ENCODE measurements at places on chromosomes 1 and 21.

DNA sequence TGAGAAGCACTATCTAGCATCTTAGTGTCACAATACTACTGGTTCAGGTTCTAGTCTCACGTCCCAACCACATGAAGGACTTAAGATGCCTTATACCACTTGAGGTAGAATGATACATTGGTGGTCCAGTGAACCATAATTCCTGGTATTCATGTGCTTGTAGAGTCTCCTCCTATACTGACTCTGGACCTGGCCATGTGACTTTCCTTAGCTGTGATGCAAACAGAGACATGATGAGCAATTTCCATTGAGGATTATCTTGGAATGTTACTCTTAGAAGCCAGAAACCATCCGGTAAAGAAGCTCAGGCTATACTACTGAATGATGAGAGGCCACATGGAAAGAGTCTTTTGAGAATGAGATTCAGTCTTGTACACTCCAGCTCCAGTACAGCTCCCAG lies 105.7 kb downstream of the NME7 start:
- peaks cover 9% of the 10 kb centered on the region for H3K4me1 ChIP-seq
- no peak overlapping the region for H3K4me3 ChIP-seq
- no peaks in the 10 kb centered on the region for H3K27me3 ChIP-seq
- peaks cover 7% of the 10 kb centered on the region for H3K36me3 ChIP-seq
- H3K27ac ChIP-seq = no peak overlapping the region

DNA sequence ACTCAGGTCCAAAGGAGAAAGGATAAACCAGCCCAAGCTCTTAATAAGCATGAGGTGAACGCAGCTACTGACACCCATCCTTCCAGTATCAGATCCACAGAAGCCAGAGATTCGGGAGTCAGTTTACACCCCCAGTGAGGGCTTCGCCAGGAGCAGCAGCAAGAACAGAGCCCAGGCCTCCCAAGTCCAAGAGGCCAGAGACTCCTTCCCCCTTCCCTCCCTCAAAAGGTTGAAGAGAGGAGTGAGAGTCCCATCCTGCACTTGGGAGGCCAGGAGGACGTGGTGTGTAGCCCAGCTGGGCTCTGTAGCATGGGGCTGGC lies 72.8 kb downstream of the MRPL37 start:
- H3K27ac ChIP-seq = no peak overlapping the region
- no peak for DNase-seq
- peaks cover 48% of the 10 kb centered on the region for H3K4me1 ChIP-seq
- H3K4me3 ChIP-seq = no peak overlapping the region

DNA sequence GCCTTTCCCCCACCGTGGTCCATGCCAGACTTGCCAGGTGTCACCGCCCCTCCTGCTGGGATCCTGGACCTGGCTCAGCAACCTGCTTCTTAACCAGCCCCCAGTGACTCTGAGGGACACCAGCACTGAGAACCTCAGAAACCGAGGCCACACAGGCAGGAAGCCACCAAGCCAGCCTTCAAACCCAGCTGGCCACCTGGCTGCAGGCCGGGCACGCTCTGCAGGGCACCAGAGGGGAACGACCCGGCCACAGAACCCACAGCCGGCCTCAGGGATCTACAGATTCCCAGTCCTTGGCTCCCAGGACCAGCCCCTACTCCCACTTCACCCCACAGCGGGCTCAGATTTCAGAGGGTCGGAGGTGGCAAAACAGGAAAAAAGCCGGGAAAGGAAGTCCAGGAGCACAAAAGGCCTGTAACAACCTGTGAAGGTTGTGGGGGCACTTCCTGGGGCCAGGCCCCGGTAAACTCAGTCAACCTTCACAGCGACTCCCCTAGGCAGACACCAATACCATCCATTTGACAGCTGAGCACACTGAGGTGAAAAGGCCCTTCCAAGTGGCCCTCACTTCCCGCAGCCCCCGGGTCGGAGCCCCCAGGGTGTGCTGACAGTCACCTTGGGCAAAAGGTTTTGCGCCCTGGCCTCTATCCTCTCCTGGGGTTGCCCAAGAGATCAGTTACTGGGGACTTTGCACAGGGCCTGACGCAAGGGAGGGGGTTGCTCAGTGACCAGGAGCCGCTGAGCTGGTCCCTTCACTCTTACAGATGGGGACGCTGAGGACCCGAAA lies 14.1 kb downstream of the RUNX3 start:
- peaks cover 16% of the 10 kb centered on the region for H3K4me1 ChIP-seq
- H3K4me3 ChIP-seq = no peak overlapping the region
- peaks cover 1% of the 10 kb centered on the region for H3K36me3 ChIP-seq
- no peak overlapping the region for H3K27ac ChIP-seq
- DNase-seq = no peak

GRCh38 chr1:221078260-221078965 lies 199.2 kb downstream of the HLX start:
- no peak overlapping the region for H3K27ac ChIP-seq
- H3K4me1 ChIP-seq = no peaks in the 10 kb centered on the region
- H3K4me3 ChIP-seq = no peak overlapping the region
- peaks cover 2% of the 10 kb centered on the region for H3K27me3 ChIP-seq
- no peak for DNase-seq

GRCh38 chr21:36825658-36826057 lies 126.7 kb downstream of the SIM2 start:
- peaks cover 4% of the 10 kb centered on the region for H3K4me1 ChIP-seq
- H3K36me3 ChIP-seq = peaks cover 16% of the 10 kb centered on the region
- no peaks in the 10 kb centered on the region for H3K27me3 ChIP-seq
- no peak overlapping the region for H3K4me3 ChIP-seq
- no peak for DNase-seq
- H3K27ac ChIP-seq = no peak overlapping the region

DNA sequence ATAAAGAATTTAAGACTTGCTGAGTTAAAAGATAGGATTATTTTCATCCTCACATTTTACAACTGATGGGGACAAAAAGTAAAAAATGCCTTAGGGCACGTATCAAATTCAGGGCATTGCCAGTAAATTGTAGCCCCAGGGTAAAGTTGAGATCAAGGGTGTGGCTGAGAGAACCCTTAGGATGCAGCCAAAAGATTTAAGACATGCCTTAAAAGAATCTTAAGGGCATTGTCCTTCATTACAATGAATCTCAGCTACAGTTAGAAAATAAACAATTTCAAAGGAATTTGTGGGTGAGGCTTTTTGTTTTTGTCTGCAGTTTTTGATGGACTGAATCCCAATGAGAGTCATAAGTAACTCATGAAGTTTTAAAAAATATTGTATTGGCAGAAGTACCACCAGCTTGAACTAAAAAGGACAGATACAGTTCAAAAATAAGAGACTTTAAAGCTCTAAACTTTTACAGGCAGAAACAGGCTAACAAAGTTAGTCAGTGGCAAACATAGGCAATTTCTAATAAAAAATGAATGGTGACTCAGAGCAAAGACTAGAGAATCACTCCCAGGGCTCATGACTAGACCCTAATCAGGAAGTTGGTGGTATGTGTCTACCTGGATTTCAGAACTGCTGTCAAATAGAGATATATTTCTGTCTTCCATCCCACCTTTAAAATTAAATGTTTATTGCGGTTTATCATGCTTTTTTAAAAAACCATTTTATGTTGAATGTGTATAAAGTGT lies 165.1 kb upstream of the SNX7 start:
- no peaks in the 10 kb centered on the region for H3K36me3 ChIP-seq
- DNase-seq = no peak
- no peaks in the 10 kb centered on the region for H3K27me3 ChIP-seq

- peaks cover 4% of the 10 kb centered on the region for H3K36me3 ChIP-seq
- H3K4me3 ChIP-seq = no peak overlapping the region
- H3K27me3 ChIP-seq = peaks cover 1% of the 10 kb centered on the region
- no peaks in the 10 kb centered on the region for H3K4me1 ChIP-seq
These were observed 21.9 kb downstream of the FAM20B start for GRCh38 chr1:179047636-179047997.

DNA sequence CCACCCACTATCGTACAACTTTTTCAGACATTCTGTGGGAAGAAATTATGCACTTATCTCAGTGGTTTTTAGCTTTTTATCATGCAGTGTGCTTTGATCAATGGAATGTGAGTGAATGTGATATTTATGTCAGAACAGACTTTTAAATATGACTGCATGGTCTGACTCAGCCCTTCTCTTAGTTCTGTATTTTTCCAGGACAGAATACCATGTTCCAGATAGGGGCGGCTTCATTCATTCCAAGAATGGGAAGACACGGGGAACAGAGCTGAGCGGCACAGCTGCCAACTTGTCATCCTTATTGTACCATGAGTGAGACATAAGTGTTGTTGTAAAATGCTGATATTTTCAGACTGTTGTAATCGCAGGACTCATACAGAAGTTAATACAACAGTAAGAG lies 214.6 kb upstream of the NCAM2 start:
- no peak overlapping the region for H3K4me3 ChIP-seq
- H3K27ac ChIP-seq = no peak overlapping the region
- no peak for DNase-seq
- H3K36me3 ChIP-seq = no peaks in the 10 kb centered on the region

- no peaks in the 10 kb centered on the region for H3K4me1 ChIP-seq
- DNase-seq = no peak
- peaks cover 8% of the 10 kb centered on the region for H3K27me3 ChIP-seq
- H3K36me3 ChIP-seq = peaks cover 5% of the 10 kb centered on the region
- no peak overlapping the region for H3K4me3 ChIP-seq
- no peak overlapping the region for H3K27ac ChIP-seq
These were observed 28.9 kb upstream of the KLF18 start for GRCh38 chr1:44170281-44170823.

DNA sequence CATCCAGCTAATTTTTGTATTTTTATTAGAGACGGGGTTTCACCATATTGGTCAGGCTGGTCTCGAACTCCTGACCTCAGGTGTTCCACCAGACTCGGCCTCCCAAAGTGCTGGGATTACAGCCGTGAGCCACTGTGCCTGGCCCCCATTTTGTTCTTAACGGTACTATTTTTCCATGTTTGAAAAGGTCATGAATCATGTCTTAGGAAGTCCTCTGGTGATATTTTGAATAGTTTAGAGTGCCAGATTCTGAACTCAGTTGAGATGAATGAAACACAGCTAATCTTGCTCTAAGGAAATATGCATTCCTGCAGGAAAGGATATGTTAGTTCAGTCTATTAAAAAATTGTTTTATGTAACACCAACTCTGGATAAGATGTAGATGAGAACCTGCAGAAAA lies 62.6 kb upstream of the ATP2B4 start:
- H3K36me3 ChIP-seq = peaks cover 4% of the 10 kb centered on the region
- no peak overlapping the region for H3K27ac ChIP-seq
- H3K27me3 ChIP-seq = peaks cover 5% of the 10 kb centered on the region
- peaks cover 3% of the 10 kb centered on the region for H3K4me1 ChIP-seq

GRCh38 chr21:36909901-36910561 lies 56.4 kb downstream of the HLCS start:
- H3K27me3 ChIP-seq = peaks cover 4% of the 10 kb centered on the region
- peaks cover 11% of the 10 kb centered on the region for H3K36me3 ChIP-seq
- no peak overlapping the region for H3K4me3 ChIP-seq

DNA sequence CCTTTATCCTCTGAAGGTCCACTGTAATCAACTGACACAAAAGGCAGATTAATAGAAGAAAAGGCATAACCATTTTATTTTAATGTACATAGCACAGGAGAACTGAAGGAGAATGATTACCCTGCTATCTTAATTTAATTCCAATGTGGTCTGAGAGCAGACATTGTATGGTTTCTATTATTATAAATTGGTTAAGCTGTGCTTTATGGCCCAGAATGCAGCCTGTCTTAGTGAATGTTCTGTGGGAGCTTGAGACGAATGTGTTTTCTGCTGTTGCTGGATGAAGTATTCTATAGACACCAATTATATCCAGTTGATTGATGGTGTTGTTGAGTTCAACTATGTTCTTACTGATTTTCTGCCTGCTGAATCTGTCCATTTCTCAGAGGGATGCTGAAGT lies 25.0 kb upstream of the SLC2A1 start:
- DNase-seq = no peak
- no peak overlapping the region for H3K27ac ChIP-seq
- H3K36me3 ChIP-seq = peaks cover 13% of the 10 kb centered on the region
- H3K4me1 ChIP-seq = peaks cover 19% of the 10 kb centered on the region

DNA sequence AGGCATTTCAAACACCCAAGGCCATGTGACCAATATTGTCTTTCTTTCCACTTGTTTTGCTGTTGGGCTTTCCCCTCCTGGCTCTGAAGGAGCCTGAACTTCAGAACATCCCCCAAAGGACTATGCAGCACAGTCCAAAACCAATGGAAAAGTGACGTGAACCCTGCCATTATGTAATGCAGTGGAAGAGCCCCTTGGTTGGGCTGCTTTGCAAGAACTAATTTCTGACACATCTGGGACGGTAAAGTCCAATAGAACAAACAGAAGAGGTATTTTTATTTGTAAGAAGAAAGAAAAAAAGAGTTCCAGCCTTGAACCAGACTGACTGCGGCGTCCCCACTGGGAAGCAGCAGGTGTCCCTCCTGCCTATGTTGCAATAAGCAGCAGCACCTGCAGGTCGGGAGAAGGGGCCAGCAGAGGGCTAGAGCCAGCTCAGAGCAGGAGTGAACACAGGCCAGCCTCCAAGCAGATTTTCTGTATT lies 116.7 kb downstream of the CDC7 start:
- no peak overlapping the region for H3K4me3 ChIP-seq
- H3K4me1 ChIP-seq = peaks cover 2% of the 10 kb centered on the region
- no peak overlapping the region for H3K27ac ChIP-seq
- no peak for DNase-seq

DNA sequence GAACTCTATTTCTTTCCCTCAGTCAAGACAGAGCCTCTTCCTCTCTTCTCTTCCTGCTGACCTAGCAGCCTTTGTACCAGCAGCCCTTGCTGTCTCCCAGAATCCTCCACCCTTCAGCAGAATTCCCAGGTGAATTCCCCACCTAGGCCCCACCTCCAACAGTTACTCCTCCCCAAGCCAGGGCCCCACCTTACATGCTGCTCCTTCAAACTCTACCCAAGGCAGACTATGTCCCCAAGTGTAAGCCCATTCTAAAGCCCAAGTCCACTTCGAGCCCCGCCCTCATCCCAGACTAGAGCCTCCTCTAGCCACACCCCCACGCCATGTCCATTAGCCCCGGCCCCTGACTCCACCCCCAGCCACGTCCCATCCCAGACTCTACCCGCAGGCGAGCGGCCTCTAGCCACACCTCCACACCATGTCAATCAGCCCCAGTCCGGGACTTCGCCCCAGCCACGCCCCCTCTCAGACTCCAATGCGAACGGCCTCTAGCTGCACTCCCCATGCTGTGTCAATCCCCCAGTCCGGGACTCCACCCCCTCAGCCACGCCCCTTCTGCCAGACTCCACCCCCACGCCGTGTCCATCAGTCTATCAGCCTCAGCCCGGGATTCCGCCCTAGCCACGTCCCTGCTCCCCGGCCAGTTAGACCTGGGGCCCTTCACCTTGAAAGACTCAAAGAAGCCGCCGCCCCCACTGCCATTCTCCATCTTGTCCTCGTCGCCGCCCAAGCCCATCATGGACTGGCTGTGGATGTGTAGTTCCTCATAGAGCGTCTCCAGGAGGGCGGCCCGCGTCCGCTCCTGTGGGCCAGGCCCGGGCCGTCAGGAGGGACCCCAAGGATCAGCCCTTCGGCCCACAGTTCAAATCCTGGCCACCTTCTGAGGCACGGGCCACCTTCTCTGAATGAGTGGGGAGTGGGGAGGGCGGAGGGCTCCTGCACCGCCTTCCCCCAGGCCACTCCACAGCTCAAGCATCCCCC lies 61.3 kb downstream of the RAP1GAP start:
- H3K27me3 ChIP-seq = peaks cover 13% of the 10 kb centered on the region
- peak; percentile 87 for DNase-seq
- H3K4me1 ChIP-seq = peaks cover 15% of the 10 kb centered on the region
- peak overlapping the region; percentile 25 for H3K27ac ChIP-seq
